ENCODE measurements at places on chromosomes 13 and 19.

GRCh38 chr19:40150170-40150569 is 41.1 kb upstream of the MAP3K10 start:
- no peak for DNase-seq

- no peak for DNase-seq
Observed at GRCh38 chr13:59978862-59979261, 184.9 kb downstream of the DIAPH3 start.

DNA sequence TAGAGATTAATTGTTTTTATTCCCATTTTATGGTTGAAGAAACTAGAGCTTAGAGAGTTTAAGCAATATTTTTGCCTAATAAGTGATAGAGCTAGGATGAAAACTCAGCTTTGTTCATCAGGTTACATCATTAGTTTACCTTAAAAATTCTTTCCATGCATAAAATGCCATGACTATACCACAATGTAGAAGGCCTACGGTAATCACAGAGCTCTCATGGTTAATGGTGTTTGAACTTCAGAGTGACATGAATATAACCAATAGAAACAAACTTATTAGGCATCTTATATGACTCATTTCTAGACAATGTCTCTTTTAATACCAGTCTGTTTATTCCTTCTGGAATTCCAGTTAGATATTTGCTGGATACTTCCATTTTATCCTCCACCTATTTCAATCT is 78.5 kb downstream of the FGF9 start:
- no peak for DNase-seq

- DNase-seq: no peak
Observed at GRCh38 chr13:28630869-28631268, 28.1 kb upstream of the POMP start.

DNA sequence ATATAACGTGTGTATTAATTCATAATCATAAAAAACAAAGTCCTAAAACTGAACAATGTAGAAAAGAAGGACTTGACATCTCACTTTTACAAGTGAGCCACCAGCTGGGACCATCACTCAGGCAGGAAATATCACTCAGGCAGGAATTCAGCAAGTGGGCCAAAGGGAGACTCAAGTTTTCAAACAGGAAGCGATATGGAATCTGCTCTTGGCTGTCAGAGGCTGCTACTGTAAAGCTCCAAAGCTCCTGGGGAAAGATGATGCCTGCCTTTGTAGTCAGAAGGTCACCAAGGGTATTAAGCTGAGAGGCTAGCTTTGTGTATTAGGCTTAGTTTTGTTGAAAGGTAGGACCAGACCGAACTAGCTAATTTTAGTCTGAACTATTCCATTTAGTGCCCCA is 5.5 kb upstream of the AKAP11 start:
- DNase-seq: no peak

DNA sequence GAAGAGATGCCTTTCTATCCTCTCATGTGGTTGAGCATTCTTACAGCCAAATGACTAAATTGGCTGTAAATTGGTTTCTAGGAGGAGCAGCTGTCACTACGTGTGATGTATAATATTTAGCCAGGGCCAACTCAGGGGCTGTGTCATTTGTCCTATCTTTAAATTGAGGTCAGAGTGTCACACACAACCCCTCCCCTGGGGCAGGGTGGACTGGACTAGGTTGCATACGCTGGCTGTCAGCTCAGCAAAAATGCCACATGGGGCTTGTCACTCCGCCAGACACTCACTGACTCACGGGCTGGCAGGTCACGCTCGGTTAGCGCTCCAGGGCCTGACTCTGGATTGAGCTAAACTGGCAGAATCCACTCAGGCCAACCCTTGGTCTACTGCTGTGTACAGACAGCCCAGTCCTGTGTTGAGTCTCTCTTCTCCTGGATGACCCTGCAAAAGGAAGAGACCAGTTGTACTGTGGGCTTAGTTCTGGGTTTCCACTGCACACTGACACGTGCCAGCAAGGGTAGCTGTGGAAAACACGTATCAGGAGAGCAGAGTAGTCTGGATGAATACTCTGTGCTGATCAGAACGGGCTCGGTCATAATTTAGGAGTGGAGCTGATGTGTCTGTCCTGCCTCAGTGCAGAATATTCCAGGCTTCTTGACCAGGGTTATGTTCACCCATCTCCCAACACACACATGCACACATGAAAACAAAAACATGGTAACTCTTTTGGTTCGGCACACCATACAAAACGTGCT is 29.1 kb downstream of the SHISA2 start:
- DNase-seq: no peak

GRCh38 chr13:41610404-41610803 is 153.1 kb downstream of the RGCC start:
- no peak for DNase-seq

DNA sequence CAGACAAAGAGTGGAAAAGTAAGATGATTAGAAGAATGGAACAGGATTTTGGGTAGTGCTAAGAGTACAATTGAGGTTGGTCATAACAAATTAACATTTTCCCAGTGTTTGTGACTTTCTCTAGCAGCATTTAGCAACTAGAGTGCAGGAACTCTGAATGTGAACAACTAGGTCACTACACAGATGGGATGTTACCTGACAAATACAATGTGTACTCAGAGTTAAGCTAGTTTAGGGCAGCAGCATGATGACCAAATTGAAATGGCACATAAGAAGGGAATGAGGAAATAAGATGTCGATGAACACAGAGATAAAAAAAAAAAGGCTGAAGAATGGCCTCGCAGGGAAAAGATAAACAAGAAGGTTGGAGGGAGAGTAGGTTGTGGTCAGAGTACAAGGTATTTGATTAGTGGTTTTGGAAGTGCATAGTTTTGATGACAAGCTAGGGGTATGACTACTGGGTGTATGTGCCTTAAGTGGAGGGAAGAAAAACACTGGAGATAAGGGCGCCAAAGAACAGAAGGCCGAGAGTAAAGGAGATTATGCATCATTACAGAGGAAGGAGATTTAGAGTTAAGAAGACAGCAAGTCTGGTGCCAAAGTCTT is 381.1 kb downstream of the FGF14 start:
- DNase-seq: no peak

- DNase-seq: peak; percentile 72
Observed at GRCh38 chr19:52542984-52543664, 15.7 kb downstream of the ZNF808 start.

GRCh38 chr19:15225760-15226159 is 6.5 kb downstream of the EPHX3 start:
- DNase-seq: no peak

GRCh38 chr19:15169541-15170285 is 31.1 kb downstream of the NOTCH3 start:
- no peak for DNase-seq

DNA sequence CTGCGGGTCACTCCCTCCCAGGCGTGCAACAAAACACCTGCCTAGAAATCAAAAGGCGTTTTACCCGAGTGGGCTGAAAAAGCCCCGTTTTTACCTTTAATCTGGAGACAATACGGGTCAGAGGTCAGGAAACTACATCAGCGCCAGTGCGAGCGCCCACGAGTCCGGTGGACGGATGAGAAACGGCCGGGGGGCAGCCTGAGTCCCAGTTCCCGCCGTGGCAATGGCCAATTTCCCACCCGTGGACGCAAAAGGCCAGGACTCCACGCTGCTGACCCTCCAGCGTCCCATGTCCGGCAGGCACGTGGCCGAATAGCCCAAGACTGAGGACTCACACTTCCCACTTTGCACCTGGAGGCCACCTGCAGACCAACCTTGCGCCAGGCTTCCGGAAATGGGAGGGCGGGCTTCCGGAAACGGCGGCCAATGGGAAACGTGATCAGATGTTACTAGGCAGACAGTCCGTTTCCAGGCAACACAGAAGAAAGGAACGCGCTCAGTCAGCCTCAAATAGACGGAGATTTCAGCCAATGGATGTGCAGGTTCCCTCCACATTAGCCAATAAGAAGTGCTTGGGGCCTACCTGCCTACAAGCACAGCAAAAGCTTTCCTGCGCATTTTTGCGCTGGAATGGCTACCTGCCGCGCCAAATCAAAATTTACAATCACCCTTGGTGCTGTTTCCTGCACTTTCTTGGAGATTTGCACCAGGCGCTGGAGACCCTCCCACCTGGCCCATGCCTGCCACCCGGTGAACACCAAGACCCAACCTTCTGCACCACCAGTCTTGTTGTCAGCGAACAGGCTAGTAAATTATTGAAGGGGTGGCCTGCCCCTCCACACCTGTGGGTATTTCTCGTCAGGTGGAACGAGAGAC is 47.4 kb downstream of the ZFP14 start:
- DNase-seq: peak; percentile 54

- no peak for DNase-seq
Observed at GRCh38 chr19:35049456-35049855, 7.9 kb downstream of the HPN start.

GRCh38 chr19:18879579-18880373 is 16.2 kb downstream of the CERS1 start:
- DNase-seq: peak; percentile 34

- DNase-seq: no peak
Observed at GRCh38 chr19:43638995-43639518, 593 bp downstream of the CADM4 start.

DNA sequence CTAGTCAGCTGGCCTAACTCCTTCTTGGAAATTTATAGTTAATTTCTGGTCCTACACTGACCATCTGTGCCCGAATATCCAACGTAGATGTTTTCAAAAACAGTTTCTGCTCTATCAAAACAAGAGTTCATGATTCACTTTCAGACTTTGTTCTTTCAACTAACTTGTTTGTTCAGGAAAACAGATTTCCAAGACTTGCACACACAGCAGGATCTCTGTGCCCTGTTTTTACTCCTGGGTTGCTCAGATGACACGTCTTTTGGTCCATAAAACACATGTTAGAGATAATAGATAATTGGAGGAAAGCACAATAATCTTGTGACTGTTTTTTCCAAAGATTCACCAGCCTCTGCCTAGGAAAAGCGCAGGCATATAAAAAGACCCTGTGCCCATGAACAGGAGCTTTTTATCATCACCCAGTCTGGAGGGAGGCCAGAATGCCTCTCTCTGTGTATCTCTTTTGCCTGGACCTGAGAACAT is 218.0 kb downstream of the IRS2 start:
- DNase-seq: no peak

GRCh38 chr13:94173312-94173854 is 306.1 kb downstream of the DCT start:
- no peak for DNase-seq

GRCh38 chr19:3543150-3544057 is 4.4 kb downstream of the TEKTIP1 start:
- DNase-seq: no peak

DNA sequence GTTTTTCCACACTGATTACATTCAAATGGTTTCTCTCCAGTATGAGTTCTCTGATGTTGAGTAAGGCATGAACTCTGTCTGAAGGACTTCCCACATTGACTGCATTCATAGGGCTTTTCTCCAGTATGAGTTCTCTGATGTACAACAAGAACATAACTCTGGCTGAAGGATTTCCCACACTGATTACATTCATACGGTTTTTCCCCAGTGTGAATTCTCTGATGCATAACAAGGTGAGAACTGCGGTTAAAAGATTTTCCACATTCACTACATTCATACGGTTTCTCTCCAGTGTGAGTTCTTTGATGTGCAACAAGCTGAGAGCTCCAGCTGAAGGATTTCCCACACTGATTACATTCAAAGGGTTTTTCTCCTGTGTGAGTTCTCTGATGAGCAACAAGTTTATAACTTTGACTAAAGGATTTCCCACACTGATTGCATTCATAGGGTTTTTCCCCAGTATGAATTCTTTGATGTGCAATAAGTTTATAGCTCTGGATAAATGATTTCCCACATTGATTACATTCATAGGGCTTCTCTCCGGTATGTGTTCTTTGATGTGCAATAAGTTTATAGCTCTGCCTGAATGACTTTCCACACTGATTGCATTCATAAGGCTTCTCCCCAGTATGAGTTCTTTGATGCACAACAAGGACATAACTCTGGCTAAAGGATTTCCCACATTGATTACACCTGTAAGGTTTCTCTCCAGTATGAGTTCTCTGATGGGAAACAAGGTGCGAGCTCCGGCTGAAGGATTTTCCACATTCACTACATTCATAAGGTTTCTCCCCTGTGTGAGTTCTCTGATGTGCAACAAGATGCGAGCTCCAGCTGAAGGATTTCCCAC is 23.5 kb downstream of the ZNF180 start:
- DNase-seq: peak; percentile 3

- no peak for DNase-seq
Observed at GRCh38 chr19:39415111-39416046, 2.9 kb downstream of the PLEKHG2 start.

DNA sequence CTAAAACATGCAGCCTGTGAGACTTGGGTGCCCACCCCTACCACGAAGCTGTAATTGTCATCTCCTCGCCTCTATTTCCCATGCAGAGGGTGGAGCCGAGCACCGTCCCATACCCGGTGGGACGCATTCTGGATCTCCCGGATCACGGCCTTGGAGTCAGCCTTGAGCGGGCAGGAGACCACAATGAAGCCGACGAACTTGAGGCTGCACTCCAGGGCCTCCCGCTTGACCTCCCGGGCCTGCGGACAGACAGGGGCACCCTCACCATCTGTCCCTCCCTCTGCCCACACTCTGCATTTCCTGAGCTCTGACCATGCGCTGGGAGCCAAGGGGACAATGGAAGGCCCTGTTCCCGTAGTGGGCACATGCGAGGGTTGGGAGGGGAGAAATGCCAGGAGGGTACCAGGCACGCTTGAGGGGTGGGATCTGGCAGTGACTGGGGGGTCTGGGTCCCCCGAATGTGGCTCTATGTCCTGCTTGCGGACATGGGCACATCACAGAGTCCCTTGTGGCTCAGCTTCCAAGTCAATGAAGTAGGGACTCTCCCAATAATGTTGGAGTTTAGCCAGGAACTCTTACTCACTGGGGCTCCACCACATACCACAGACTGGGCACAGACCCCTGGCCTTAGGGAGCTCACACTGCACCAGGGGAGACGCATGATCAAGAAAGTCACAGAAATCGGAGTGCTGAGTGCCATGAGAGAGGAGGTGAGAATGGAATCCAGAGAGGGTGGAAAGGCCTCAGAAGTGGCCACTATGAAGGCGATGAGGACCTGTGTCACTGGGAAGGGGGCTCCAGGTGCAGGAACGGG is 9.2 kb upstream of the GMIP start:
- no peak for DNase-seq

GRCh38 chr19:21432590-21432989 is 35.7 kb downstream of the ZNF493 start:
- DNase-seq: no peak
